ENCODE measurements at places on chromosomes 5 and 9. TPM values are rescaled to one million over a fixed set of nuclear protein-coding genes. Genes with fewer than 3 reads are reported as not detected.

- DNase-seq: no peak
Observed at GRCh38 chr5:74464512-74465209, 175.9 kb downstream of the ENC1 start.

CD14 gene
- 96.9 TPM for total RNA-seq

RASGEF1C gene
- total RNA-seq: 4.2 TPM

DNA sequence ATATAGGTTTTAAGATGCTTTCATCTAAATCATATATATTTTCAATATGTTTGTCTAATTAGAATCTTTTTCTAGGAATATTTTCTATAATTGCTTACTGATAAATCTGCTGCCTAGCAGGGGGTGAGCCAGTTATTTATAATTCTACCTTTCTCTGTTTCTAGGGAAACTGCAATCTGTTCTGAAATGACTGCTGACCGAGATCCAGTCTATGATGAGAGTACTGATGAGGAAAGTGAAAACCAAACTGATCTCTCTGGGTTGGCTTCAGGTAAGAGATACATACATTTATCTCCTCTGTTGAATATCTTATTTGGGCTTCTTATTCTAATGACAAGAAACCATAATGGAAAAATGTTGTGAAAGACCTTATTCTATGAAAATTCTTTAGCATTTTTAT lies 127.3 kb downstream of the XRCC4 start:
- no peak for DNase-seq

PCDHA10 gene
- 0.71 TPM for total RNA-seq

GRCh38 chr9:129682381-129682780 lies 16.9 kb downstream of the PRRX2 start:
- no peak for DNase-seq

DNA sequence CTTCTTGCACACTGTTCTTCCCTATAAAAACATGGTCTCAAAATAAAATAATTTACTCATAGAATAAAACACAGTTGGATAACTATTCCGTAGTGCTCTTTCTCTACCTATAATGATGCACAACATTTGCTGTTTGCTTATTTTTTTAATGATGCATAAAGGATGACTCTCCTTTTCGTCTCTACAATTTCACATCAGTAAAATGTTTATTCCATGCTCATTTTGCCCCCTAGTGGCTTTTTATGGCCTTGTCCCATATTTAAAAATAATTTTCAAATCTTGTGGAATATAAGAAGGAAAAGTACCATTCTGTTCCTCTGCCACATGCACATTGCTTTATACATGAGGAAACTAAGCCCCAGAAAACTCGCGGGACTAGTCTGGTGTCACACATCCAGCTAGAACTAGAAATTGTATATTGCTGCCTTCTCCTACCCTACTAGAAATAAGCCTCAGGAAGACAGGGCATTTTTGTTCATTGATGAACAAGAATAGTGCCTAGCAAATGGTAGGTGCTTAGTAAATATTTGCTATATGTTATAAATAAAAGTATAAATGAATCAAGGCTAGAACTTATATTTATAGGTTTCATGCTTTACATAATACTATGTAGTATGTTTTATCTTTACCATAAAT lies 12.7 kb downstream of the KCTD16 start:
- DNase-seq: no peak

DNA sequence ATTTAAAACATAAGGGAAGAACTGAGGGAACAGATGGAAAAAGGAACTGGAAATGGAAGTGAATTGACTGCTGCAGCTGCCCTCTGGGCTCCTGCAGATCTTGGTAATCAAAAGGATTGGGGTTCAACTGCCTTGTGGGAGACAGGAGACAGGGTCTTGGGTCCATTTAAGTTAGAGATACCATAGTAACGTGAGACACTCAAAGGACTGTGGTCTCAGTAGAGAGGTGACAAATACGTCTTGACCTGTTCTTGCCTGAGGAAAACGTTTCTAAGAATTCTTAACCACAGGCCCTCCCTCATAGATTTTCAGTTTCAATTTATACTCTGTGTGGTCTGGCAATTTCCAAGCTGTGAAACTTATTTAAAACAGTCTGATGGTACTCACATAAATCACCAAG lies 100.8 kb upstream of the DHFR start:
- no peak for DNase-seq

SLC27A6 gene
- 0.55 TPM for total RNA-seq

DNA sequence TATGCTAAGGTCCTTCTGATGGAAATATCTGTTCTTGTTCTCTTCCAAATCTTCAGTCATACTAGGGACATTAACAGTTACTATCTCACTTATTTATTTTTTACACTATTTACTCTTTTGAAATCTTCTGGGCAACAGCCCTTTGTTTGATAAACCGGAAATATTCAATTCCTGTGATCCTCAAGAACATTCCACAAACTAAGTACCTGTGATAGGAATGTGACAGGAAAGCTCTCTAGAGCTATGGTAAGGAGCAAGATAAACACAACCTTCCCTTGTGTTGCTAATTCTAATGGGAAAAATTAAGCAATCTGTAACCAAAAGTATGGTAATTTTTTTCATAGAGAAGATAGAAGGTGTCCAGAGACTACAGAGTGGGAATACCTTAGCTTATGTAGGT lies 22.0 kb upstream of the ANKRD34B start:
- DNase-seq: no peak

DNA sequence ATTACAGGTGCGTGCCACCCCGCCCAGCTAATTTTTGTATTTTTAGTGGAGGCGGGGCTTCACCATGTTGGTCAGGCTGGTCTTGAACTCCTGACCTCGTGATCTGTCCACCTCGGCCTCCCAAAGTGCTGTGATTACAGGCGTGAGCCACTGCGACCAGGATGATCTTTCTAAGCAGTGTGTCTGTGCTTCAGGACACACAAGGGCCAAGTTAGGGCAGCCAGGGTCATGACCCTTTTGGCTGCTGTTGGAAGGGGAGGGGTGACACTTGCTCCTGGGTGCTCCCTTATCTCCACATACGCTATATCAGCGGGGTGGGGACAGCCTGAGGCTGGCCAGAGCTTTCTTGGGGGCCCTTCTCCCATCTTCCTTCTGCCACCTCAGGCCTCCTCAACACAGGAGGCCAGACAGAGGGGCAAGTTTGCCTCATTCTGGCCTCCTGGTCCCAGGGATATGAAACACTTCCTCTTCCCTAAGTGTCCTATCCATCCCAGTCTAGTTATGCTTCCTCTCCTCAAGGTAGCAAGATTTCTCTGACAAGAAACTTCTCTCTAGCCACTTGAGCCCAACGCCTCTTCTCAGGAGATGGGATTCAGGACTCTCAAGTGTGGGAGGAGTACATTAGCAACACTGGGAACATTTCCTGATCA lies 1.9 kb upstream of the ZNF79 start:
- DNase-seq: no peak

DNA sequence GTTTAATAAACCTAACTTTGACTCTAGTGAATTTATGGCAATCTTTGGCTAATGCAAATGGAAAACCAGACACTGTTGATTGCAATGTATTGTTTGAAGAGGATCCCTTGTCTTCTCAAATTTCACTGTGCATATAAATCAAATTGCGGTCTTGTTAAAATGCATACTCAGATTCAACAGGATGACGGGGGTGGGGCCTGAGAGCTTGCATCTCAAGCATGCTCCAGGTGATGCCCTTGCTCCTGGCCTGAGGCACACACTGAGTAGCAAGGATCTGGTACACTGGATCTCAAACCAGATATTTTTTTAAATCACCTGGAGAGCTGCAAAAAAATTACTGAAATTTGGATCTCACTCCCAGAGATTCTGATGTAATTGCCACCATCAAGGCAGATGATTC lies 463.7 kb downstream of the DNAH5 start:
- DNase-seq: no peak

GRCh38 chr5:175614861-175615260 lies 43.0 kb upstream of the HRH2 start:
- DNase-seq: no peak

DNA sequence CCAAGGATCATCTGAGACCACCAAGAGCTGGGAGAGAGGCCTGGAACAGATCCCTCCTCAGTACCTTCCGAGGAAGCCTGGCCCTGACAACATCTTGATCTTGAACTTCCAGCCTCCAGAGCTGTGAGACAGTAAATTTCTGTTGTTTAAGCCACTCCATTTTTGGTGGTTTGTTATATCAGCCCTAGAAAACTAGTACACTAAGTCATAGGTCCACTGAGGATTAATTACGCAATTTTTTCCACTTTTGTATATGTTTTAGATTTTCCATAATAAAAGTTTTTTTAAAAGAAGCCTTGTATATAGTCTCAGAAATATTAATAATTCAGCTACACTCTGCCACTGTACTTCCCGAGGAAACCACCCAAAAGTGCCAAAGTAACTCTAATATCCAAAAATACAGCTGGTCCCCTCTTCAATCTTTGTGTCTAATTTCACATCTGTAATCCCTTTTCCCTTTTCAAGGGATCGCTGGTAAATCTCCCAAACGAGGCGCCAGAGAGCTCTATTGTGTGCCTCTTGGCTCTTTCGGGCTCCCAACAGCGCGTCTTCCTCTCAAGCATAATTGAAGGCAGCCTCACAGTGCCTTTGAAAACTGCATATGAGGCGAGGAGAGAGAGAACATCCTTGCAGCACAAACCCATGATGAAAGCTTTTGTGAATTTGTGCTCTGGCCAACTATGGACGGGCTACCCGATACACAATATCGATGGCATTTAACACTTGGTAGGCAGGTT lies 32.7 kb downstream of the PRUNE2 start:
- peak; percentile 70 for DNase-seq

- DNase-seq: no peak
Observed at GRCh38 chr9:17138503-17138902, 3.7 kb downstream of the CNTLN start.

DNA sequence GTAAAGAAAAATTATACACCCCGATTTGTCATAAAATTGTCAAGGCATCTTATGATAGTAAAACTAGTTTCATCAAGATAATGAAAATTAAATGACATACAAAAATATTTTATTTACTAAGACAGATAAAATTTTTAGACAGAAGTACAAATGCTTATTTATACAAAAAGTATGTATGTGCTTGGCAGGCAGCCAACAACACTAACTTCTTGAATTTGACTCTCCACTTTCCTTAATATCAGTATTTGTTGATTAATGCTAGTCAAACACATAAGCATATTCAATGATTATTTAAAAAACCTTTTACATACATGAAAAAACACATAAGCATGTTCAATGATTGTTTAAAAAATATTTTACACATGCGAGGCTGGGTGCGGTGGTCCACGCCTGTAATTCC lies 1079.9 kb upstream of the CDH6 start:
- no peak for DNase-seq

GRCh38 chr9:118326326-118326725 lies 622.1 kb downstream of the TLR4 start:
- no peak for DNase-seq

DNA sequence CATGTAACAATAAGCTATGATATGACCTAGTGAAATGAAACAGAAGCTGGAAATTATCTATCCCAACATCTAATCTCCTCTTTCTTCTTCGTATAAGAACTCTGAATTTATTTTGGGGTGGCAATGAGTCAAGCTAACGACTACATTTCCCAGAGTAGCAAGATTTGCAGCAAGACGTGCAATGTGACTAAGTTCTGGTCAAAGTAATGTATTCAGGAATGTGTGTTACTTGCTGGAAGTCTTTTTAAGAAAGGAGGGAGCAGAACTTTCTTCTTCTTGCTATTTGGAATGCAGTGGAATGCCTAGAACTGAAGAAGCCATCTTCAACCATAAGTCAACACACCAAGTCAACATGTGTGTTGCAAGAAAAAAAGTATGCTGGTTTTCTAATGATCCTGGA lies 406.6 kb upstream of the MEF2C start:
- no peak for DNase-seq

MARCOL gene
- not detected for total RNA-seq

- DNase-seq: no peak
Observed at GRCh38 chr5:59094864-59095263, 512.0 kb downstream of the RAB3C start.

SLC34A3 gene
- total RNA-seq: not detected

DNA sequence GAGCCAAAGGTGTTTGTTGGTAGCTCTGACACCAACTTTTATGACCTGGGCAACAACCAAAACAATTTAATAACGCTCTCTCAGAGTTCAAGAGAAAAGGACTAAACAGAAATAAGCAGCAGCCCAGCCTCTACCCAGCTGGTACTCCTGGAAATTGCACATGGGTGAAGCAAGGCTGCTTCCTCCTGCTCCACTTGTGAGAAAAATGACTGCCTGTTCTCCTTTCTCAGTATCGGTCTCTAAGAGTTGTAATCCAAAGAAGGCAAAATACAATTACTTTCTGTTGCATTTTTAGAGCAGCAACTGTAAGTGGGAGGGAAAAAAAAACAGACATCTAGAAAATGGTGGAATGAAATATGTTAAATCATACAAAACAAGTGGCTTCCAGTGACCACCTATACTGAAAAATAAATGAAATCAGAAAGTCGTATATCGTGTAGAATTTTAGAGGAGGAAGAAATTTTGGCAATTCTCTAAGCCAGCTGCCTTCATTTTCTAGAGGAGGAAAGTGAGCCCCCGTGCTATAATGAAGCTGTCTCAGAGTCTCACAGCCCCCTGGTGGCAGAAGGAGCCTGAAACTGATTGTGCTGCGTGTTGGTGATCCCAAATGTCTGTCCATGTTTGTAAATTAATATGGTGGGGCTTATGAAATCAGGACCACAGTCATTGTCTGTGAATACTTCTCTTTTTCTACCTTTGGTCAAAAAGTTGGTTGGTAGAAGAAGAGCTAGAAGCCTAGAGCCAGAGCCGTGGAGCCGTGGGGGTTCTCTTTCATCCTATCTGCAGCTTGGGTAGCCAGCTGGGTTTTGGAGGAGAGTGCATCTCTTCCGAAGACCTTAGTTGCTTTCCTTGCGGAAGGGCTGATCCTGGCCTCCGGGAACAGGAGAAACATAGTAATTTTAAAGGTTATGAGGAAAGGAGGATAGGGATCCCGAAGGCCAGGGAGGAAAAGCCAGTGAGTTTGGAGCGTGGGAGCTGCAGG lies 139.9 kb downstream of the PIP5K1B start:
- DNase-seq: no peak

DNA sequence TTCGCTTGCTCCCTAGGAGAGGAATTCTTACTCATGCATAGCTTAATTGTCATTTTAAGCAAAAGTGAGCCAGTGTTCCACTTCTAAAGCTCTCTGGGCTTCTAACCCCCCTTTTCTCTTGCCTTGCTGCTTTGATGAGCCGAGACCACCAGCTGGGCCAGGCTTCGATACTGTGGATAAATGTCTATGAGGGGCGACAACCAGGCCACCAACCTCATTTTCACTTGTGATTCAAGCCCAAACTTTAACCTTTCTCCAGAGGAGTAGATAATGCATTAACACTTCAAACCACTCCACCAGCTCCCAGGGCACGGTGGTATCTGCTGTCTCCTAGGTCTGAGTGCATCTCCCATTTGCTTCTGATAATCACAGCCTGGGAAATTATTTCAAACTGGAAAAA lies 205.6 kb downstream of the PSAT1 start:
- no peak for DNase-seq

GRCh38 chr9:104238668-104239067 lies 144.6 kb downstream of the SMC2 start:
- no peak for DNase-seq

GRCh38 chr5:78221964-78222451 lies 72.5 kb downstream of the AP3B1 start:
- DNase-seq: no peak

GARNL3 gene
- 28.0 TPM for total RNA-seq
